Stimulated activated CD4-positive, alpha-beta T cell treated with anti-CD3 and anti-CD28 coated beads, TNF-alpha, amount 100 ng/mL, for 4 hours (primary cell): ENCODE measurements at places on chromosomes 5 and 9.
A peak's percentile ranks its signal among the peaks of the same experiment; 100 is the strongest.

DNA sequence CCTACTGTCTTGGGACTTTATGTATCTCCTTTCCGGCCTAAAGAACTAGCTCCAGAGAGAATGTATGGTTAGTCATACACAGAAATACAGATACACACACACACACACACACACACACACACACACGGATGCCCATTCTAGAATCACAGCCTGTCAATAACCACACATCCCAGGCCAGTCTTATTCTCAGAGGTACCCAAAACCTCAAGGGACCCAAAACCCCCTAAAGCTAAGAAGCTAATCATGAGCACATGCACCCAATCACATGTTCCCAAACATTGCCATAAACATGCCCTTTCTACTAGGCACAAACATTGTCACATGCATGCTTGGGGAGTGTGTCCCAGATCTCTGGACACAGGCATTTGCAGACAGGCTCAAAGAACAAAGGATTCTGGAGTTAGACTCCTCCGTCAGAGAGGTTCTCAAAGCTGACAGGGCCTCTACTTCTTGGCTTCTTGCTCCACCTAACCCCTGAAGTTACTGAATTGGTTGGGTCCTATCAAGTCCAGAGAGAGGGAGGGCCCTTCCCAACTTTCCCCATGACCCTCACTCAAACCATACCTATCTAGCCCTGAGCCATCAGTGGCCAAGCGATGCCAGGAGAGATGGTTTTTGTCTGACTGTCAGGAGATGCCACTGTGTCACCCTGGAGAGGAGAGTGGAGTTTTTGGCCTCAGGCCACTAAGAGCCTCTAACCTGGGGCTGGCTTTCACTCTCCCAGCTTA is 78.7 kb downstream of the NRG2 start:
- DNase-seq = no peak

DNA sequence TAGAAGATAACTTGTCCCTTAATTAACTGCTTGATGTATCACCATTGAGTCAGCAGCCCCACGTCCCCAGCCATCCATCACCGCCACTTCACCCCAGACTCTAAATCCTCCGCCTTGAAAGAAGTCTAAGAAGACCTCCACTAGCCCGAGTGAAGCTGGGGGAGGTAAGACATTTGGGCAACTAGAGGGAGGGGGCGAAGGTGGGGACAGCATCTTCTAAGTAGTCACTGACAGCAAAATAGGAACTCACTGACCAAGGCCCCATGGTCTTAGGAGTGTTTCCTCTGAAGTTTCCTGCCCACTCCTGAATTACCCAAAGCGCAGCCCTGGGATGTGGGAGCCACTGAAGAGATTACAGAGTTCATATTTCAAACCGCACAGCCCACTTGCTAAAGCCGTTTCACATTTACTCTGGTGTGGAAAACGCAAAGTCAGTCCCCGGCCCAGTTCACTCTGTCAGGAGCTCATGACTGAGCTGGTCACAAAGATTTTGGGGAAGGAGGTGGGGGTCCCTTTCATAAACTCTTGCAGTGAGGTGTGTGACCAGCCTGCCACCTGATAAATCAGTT is 107.4 kb downstream of the LHFPL2 start:
- DNase-seq = no peak

DNA sequence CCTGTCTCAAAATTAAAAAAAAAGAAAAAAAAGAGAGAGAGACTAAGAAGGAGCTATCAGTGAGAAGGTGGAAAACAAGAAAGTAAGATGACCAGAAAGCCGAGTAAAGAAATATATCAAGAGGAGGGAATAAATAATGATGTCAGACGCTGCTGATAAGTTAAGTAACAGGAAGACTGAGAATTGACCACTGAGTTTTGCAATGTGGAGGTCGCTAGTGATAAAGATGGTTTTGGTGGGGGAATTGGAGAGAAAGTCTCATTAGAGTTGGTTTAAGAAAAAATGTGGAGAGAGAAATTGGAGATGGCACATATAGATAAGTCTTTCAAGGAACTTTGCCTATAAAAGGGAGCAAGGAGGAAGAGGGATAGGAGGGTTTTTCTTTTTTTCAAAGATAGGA is 91.9 kb downstream of the RAD23B start:
- DNase-seq = no peak

DNA sequence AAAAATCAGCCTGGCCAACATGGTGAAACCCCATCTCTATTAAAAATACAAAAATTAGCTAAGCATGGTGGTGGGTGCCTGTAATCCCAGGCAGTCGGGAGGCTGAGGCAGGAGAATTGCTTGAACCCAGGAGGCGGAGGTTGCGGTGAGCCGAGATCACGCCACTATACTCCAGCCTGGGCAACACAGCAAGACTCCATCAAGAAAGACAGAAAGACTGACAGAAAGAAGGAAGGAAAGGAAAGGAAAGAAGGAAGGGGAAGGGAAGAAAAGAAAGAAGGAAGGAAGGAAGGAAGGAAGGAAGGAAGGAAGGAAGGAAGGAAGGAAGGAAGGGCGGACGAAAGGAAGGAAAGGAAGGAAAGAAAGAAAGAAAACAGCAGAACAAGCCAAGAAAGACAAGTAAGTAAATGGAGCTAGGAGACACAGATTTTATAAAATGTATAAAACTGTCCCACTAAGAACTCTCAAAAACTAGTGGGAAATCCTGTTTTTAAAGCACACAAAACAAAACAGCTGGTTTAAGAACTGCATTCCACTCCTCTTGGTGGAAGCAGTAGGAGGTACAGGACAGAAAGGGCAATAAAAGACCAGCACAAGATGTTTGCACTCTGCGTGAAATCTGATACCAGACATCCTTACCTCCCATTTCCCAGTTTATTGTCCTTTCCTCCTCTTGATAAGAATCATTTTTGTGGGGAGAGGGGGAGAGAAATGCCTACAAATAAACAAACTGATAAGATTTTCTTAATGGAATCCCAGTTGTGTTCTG is 46.7 kb downstream of the MYO10 start:
- DNase-seq = no peak

GRCh38 chr5:153618867-153619266 is 128.4 kb downstream of the GRIA1 start:
- DNase-seq = no peak

GRCh38 chr5:68088302-68088701 is 127.3 kb upstream of the PIK3R1 start:
- no peak for DNase-seq

GRCh38 chr9:8600914-8601680 is 801.5 kb upstream of the DMAC1 start:
- no peak for DNase-seq

DNA sequence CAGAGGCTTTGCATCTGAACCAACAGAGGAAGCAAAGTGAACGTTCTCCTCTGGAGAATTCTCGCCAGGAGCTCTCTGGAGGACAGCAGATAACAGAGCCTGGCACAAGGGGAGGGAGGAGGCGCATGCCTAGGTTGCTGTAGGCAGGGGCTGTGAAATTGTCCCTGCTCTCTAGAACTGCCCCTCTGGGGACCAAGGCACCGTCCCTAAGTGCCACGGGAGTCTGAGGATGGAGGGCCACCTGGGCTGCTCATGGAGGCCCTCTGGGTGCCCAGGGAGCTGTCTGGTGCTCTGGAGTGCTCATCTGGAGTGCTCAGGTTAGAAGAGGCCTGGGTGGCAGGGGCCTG is 77.6 kb downstream of the CACNA1B start:
- DNase-seq = no peak

GRCh38 chr5:16515532-16515931 is 49.9 kb upstream of the ZNF622 start:
- no peak for DNase-seq

- DNase-seq = peak; percentile 75
Measured at GRCh38 chr5:14581891-14582796, 552 bp downstream of the OTULINL start.

GRCh38 chr5:500491-500890 is 23.8 kb downstream of the SLC9A3 start:
- no peak for DNase-seq

GRCh38 chr9:81621785-81622259 is 67.5 kb downstream of the TLE1 start:
- DNase-seq = no peak

- DNase-seq = no peak
Measured at GRCh38 chr5:121144764-121145163, 680.7 kb downstream of the PRR16 start.

- DNase-seq = no peak
Measured at GRCh38 chr5:74877624-74878304, 11.6 kb upstream of the FAM169A start.

DNA sequence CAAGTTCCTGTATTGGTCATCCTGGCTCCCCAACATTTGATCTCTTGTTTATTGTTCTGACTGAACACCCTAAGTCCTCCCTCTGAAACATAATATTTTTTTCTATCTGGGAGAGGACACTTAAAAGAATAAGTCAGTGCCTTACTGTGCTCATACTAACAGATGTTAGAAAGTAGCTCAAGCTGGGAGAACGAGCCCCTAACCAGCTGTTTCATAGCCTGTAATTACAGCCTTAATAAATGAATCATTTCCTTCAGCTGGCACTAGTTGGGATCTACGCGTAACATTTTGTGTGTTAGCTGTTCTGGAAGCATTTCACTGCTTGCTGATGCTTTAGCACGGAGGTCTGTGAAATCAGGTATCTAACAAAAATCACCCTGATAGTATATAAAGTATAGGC is 345.9 kb upstream of the RIOK2 start:
- no peak for DNase-seq

GRCh38 chr9:83754383-83754977 is 46.7 kb upstream of the UBQLN1 start:
- no peak for DNase-seq

- no peak for DNase-seq
Measured at GRCh38 chr9:113352006-113352405, 2.7 kb downstream of the BSPRY start.

DNA sequence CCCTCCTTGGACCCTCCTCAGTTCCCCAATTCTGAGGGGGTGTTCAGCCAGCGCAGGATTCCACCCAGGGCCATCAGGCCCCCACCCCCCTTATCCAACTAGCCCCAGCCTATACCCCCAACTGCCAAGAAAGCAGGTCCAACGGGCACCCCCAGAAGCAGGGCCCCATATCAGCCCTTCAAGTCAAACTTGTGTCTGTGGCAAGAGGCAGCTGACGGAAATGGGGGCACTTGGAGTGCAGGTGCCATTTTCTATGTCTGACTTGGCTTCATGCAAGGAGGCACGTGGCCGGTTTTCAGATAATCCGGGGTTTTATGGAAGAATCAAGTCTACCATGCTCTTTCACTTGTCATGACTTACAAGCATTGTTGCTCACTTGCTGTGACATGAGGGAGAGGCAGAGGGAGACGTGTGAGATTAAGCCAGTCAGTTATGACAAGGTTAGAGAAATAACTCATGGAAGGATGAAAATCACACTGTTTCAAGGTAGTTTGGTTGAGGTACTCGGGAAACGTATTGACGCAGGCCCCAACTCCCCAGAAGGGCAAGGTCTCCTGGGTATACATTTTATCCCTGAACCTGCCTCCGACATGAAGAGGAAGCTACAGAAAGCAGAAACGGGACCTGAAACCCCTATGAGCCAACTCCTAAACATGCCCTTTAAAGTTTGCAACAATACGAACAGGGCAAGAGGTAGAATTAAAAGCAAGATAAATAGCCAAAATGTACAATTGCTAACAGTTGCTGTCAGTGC is 26.5 kb upstream of the CLPTM1L start:
- no peak for DNase-seq

DNA sequence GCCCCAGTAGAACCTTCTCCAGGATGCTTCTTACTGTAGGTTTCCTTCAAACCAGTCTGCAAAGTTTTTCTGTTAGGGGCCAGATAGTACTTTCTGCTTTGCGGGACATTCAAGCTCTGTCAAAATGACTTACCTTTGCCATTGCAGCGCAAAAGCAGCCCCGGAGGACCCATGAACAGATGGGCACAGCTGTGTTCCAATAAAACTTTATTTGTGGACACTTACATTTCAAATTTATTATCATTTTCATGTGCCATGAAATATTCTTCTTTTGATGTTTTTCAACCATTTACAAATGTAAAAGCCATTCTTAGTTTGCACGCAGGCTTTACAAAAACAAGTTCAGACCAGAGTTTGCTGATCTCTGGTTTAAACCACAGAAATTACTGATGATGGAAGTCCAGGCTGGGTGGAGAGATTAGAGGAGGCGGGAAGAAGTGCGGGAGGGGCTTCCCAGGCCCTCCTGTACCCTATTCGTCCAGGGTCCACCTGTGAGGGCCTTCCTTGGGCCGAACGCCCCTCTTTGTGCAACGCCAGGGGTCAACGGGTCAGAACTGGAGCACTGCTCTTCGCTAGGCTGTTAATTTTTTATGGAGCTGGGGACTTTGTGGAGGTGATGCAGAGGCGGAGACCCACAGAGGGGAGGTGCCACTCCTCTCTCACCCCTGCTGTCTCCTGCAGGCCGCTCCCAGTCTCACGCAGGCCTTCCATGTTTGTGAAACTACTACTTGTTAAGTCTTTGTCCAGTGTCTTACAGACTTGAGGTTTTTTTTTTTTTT is 7.6 kb upstream of the ASS1 start:
- no peak for DNase-seq

- no peak for DNase-seq
Measured at GRCh38 chr5:594226-594860, 17.8 kb upstream of the CEP72 start.

DNA sequence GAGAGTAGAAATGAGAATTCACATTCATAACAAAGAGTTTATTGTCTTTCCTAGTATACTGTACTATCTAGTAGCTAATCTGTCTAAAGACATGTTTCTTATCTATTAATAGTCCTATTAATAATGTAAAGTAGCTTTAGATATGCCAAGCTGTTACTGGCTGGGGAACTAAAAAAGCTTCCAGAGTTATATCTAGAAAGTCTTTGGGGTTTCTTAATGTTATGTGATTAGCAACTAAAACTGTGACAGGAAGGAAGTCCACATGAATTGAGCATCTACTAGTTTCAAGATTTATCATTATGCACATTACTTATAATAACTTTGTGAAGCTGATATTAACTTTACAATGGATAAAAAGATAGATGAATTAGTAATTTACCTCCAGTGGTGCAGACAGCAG is 122.7 kb upstream of the CDKN2B start:
- no peak for DNase-seq

DNA sequence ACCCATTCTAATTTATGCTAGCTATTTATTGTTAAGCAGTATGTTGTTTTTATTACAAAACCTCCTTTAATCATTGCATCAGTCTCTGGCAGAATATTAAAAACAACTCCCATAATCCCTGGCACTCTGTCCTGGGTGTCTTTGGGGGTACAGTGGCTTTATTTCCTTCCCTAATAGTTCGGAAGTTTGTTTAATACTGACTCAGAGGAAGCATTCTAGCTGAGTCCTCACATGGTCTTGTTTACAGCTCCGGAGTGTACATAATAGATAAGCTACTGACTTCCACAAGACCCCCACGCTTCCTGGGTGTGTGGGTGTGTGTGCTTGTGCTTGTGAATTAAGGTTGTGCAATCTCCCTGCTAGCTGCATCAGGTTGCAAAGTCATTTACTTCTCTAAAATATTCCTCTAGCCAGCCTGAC is 149.8 kb upstream of the CDKN2B start:
- no peak for DNase-seq

DNA sequence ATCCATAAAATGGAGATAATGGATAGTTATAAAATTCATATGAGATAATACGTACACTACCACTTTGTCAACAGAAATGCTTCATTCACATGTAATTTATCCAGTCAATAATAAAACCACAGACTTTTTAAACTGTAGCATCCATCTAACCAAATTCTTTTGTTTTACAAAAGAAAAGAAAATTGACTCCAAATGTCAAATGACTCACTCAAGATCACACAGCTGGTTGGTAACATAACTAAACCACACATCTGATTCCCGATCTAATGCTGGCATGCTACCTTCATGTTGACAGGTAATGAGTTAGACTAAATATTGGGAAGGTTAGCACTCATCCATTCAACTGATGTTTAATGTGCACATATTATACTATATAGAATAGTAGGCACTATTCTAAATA is 4.9 kb downstream of the FRMD3 start:
- DNase-seq = no peak
